Stimulated activated CD4-positive, alpha-beta T cell treated with anti-CD3 and anti-CD28 coated beads, Interleukin-2, amount 100 ng/mL, for 24 hours (primary cell): ENCODE measurements at places on chromosomes 13 and 19.

- peak; percentile 95 for DNase-seq
These were observed 1.1 kb downstream of the ZBTB7A start for GRCh38 chr19:4065430-4066175.

DNA sequence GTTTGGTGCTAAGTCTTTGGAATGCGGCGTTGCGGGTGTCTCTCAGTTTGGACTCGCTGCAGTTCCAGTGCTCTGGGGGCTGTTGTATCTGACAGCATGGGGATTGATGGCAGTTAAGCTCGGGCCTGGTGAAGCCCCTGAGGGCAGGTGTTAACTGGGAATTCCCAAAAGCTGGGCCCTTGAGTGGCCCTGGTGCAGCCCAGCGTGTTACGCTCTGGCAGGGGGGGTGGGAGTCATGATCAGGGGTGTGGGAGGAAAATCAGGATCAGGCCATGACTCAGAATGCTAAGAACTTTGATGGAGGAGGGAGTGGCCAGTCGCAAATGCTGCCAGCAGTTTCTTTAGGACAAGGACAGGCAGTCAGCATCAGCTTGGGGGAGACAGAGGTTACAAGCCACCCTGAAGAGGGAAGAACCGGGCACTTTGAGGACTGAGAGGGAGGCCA is 19.6 kb downstream of the AP2A1 start:
- DNase-seq: no peak

- no peak for DNase-seq
These were observed 404.2 kb downstream of the KCNRG start for GRCh38 chr13:50419331-50419865.

DNA sequence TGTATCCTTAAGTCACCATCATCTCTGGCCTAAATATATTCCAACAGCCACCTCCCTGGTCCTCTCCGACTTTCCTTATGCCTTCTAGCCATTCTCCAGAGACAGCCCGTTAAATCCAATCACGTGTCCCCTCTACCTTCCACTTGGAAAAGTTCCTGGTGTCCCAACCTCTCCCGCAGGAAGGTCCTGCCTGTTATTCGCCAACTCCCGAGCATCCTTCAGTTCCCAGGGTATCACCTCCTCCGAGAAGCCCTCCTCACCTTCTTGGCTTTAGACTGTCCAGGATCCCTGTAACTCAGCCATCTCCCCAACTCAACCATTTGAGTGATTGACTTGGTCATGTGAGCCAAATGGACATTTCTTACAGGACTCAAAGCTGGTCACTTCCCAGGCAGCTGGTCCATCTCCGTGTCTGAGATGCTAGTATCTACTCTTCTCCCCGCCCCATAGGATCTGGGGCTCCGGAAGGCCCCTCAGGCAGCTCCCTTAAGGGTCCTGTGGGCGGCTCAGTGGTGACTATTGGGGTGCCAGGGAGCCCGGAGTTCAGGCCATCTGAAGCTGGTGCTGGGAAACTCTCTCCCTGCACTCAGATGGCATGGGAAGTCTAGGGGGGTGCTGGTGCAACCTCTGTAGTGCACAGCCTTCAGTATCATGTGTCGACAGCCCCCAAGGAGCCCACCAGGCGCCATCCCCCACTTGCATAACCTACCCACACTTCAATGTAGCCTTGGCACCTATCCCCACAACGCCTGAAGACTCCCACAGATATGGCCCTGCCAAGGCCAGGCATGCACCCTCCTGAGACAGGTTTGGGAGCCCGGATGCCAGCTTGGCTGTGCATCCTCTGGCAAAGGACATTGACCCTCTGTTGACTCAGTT is 27.9 kb upstream of the NANOS3 start:
- no peak for DNase-seq

DNA sequence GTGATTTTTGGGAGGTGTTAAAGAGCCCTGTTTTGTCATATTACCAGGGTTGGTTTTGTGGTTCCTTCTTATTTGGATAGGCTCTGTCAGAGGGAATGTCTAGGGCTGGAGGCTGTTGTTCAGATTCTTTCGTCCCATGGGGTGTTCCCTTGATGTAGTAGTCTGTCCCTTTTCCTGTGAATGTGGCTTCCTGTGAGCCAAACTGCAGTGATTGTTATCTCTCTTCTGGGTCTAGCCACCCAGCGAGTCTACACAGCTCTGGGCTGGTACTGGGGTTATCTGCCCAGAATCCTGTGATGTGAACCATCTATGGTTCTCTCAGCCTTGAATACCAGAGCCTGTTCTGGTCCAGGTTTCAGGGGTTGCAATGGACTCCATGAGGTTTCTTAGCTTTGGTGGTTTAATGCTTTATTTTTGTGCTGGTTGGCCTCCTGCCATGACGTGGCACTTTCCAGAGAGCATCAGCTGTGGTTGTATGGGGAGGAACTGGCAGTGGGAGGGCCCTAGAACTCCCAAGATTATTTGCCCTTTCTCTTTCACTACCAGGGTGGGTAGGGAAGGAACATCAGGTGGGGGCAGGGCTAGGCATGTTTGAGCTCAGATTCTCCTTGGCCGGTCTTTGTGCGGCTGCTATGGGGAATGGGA is 78.8 kb downstream of the SPRY2 start:
- no peak for DNase-seq

DNA sequence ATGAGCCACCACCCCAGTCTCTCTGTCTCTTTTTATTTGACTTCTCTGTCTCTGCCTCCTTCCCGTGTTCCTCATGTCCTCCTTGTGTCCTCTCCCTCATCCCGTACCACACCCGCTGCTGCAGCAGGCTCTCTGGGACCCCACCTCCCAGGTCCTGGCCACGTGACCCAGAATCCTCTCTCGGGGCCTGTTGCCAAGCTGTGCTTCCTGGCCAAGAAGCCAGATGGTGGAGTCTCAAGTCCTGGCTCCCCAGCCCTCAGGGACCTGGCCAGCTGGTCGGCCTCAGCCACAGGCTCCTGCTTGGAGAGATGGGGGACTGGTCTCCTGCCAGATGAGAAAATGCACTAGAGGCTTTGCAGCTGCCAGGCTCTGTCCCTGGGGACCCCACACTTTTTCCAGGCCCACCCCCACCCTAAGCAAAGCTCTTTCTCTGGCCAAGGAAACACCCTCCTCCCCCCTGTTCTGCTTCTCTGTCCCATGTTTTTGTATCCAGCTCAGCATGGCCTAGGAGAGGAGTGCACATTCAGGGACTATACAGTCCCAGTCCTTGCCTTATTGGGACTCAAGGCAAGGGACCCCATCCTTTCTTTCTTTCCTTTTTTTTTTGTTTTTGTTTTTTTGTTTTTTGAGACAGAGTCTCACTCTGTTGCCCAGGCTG is 34.3 kb upstream of the SHKBP1 start:
- DNase-seq: no peak

DNA sequence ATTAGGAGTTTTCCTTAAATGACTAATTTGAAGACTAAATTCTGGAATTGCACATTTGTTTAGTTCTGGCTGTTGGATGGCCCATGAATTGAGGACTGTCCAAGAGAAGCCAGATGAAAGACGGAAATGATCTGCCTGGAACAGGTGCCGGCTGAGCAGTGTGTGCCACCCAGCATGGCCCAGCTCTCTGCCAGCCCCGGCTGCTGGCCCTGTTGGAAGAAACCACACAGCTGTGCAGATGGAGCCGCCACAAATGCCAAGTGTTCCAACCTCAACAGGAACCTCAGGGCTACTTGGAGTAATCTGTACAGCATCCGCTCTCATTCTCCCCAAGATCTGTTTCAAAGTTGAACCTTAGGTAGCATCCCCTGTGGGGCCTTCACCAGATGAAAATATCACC is 67.0 kb upstream of the STARD13 start:
- DNase-seq: no peak

GRCh38 chr13:42794577-42795275 is 13.3 kb downstream of the FAM216B start:
- DNase-seq: no peak

DNA sequence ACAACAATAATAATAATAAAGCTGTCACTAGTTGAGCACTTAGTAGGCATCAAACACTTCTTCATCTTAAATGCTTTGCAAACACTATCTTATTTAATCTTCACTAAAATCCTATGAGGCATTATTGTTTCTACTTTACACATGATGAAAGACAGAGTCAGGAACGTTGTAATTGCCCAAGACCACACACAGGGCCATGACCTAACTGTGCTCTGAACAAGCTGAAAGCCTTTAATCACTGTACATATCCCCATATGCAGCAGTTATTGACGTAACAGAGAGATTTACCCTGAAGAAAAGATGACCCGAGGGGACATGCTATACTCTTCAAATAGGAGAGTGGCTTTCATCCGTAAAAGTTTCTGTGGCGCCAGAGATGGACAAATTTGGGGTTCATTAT is 53.0 kb downstream of the SACS start:
- no peak for DNase-seq

DNA sequence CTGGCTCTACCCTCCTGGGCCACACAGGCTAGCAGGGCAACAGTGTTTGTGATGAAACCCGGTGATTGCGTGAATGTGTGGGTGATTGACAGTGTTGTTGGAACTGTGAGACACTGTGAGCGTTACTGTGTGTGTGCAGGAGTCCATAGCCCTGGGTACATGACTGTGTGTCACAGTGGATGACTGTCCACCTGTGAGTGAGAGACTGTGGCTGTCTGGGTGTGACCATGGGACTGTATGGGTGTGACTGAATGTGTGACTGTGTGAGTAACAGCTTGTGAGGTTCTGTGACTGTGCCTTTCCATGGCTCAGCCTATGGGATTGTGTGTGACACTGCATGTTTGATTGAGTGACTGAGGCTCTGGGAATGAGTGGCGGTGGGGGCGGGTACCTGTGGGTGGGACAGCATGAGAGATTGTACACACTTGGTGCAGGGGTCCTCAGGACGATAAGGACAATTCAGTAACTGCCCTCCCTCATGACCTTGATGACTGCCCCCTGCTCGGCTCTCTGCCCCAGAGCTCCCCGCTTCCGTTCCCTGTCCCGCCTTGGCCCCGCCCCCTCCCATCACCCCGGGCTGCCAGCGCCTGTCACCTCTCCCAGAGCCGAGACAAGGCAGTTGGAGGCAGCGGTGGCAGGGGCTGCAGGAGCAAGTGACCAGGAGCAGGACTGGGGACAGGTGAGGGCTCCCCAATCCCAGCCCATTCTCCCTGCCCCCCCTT is at the start of gene GIPR:
GIPR (plus strand) TSS at position 602 of the 722 bp plus-strand sequence. CDS start 1,300 bp downstream, outside the sequence.
- peak; percentile 75 for DNase-seq

GRCh38 chr19:41907994-41908615 is 20.1 kb downstream of the ERFL start:
- no peak for DNase-seq

DNA sequence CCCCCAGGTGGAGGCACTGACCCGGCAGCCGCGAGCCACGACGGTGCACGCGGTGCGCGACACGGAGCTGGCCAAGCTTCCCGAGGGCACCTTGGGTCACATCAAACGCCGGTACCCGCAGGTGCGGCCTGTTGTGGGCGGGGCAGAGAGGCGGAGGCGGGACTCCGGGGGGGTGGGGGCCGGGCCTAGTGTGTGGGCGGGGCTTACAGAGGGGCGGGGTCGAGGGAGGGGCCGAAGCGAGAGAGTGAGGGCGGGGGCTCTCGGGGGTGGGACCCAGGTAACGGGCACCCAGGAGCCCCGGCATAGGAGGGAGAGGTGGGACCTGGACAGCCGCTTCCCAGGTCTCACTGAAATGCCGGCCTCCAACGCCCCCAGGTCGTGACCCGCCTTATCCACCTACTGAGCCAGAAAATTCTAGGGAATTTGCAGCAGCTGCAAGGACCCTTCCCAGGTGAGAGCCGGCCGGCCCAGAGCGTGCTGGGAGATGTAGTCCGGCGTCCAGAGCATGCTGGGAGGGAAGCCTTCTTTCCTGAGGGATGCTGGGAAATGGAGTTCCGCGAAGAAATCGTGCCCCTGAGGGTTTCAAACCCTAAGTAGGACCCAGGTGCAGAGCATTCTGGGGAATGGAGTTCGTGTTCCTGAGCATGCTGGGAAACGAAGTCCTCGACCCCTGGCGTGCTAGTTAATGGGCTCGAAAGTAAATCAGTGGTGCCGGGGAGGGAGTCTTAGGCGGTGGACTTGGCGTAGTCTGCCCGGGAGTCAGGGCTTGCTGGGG is 15.7 kb downstream of the PNPLA6 start:
- DNase-seq: peak; percentile 36

DNA sequence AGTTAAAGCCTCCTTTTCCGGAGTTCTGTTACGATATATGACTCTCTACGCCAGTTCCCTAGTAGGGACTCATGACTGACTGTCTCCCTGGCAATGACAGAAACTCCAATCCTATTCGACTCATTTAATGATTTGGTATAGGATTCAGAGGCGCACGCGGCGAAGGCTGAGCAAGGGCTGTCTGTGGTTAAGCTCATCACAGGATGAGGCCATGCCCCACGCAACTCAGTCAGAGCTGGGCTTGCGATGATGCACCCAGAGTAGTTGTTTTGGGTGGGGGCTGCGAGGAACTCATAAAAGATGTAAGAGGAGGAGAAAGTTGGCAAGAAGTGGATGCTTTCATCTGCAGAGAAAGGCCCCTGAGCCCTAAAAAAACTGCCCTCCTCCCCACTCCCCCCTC is 468 bp upstream of the SERTM1 start:
- DNase-seq: no peak

DNA sequence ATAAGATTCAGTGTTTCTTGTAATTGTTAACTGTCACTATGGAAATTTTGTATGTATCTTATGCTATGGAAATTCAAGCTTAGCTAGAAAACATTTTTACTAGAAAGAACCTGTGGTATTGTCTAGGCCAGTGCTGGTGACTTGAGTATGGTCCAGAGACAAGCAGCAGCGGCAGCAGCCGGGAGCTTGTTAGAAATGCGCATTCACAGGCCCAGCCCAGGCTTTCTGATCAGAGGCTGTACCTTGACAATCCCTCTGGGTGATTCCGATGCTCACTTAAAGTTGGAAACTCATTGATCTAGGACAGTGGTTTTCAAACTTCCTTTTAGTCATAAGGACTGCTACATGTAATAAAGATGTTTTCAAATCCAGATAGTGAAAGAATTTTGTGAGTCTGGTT is 287.4 kb downstream of the SHISA2 start:
- no peak for DNase-seq

GRCh38 chr13:46296115-46296822 is 84.5 kb downstream of the LRRC63 start:
- no peak for DNase-seq

DNA sequence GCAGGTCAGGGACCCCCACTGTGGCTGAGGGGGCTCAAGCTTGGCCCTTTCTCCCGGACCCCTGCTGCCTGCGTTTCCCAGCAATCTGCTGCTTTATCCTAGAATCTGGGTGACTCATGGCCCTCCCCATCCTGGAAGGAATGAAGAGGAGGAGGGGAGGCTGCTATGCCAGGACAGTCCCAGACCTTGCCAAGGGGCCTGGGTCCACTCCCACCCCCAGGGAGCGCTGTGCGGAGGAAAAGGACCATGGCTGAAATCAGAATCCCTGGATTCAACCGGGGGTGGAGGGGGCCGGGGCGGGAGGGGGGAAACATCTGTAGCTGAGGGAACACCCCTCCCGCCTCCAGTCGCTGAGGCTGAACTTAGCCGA is 20.5 kb downstream of the ZNF114 start:
- no peak for DNase-seq

DNA sequence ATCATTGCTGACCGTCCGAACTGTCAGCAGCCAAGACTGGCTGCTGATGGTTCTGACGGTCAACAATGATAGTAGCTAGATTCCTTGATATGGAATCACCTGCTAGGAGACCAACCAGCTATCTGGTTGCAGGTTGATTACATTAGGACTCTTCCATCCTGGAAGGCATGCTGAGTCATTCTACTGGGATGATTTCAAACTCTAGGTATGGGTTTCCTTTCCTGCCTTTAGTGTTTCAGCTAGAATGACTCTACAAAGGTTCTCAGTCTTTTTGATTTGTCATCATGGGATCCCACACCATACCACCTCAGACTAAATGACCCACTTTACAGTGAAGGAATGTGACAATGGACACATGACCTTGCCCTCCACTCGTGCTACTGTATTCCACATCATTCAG is 138.1 kb upstream of the KL start:
- DNase-seq: no peak
